ENCODE measurements at places on chromosomes 7 and 10.

DNA sequence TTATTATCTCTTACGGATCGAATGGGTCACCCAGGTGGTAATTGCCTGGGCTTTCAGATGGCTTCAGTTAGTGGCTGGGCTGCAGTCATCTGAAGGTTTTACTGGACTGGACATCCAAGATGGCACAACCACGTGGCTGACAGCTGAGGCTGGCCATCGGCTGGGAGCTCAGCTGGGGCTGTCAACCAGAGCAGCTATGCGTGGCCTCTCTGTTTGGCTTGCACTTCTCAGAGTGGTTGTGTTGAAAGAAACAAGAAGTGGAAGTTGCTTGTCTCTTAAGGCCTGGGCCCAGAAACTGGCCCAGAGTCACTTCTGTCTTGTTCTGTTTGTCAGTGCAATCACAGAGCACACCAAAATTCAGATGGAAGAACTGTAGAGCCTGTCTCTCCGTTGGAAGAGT lies 5.7 kb upstream of the GDI2 start:
- DNase-seq: no peak

DNA sequence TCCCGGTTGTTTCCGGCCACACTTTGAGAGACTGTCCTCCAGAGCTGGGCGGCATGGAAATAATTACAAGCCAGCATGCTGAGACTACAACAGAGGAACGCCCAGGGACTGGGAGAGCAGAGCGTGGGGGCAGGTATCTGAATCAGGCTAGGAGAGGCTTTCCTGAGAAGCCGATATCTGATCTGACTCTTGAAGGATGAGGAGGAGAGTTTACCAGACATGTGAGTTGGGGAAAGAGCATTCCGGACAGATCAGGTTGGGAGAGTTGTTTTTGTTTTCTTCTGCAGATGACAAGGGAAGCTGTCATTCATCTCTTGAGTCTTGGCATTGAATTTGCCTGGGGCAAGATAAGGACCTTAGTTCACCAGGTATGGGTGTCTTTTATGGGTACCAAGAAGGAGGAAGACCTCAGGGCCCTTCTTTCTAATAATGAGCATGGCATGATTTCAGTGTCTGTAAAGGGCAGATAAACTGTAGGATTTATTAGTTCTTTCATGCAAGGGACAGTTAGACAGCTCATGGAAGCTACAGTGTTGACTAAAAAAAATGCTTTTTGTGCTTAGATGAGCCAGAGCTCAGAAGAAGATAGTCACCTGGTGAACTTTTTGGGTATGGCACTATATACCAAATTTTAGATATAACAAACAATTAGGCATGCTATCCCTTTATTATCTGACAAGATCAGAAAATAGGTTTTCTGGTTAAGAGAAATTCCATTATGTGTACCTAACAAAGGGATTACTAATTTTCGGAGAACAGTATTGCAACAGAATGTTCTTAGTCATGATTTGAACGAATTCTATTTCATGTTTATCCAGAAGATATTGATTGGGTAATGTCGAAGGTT lies 36.2 kb downstream of the WBP1L start:
- DNase-seq: no peak

- DNase-seq: no peak
Observed at GRCh38 chr7:111827863-111828504, 265.7 kb upstream of the IMMP2L start.

GRCh38 chr7:75876126-75876881 lies 2.5 kb upstream of the RHBDD2 start:
- DNase-seq: peak; percentile 14

- no peak for DNase-seq
Observed at GRCh38 chr7:151348970-151349369, 7.4 kb downstream of the NUB1 start.

Data from NK-92 treated with Interleukin-12 subunit alpha and Interleukin-12 subunit beta, amount 100 ng/mL, for 24 hours (cell line).